Stimulated activated memory B cell treated with anti-CD40 and anti-IgM and Interleukin-4, amounts not matched to agents 10 μg/mL and 1 μg/mL and 100 μg/mL, for 72 hours (primary cell): ENCODE measurements at places on chromosomes 3 and 15.

DNA sequence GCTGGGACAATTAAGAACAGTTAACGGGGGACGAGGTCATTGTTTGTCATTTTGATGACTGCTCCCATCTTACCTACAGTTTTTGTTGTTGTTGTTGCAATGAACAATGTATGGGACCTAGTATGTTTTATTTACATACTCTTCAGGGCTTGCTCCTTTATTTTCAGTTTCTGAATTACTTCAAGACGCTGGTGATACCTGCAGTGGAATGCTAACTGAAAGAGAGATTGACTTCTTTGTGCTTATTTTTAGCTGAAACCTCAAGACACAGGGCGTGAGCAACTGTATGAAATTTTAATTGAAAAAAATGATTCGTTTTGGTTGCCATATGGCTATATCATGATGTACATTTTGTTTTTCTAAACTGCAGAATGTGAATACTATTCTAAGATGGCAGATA, 297.9 kb downstream of the EDEM1 start:
- no peak for ATAC-seq

DNA sequence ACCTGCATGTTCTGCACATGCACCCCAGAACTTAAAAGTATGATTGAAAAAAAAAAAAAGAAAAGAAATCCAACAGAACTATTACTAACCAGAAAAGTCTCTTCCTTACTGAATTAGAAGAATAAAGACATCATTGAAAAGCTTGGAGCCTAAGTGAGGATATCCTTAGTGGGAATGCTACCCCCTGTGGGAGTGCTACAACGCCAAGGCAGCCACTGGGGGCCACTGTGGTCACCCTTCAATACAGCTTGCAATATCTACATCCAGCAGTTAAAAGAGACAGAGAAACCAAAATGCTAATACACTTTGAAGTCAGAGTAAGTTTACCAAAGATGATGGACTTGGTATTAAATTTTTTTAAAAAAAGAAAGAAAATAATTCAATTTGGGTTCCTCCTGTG, 292.0 kb downstream of the PLCL2 start:
- ATAC-seq = no peak

GRCh38 chr15:100940767-100941379, 21.7 kb downstream of the LRRK1 start:
- peak; percentile 93 for ATAC-seq

DNA sequence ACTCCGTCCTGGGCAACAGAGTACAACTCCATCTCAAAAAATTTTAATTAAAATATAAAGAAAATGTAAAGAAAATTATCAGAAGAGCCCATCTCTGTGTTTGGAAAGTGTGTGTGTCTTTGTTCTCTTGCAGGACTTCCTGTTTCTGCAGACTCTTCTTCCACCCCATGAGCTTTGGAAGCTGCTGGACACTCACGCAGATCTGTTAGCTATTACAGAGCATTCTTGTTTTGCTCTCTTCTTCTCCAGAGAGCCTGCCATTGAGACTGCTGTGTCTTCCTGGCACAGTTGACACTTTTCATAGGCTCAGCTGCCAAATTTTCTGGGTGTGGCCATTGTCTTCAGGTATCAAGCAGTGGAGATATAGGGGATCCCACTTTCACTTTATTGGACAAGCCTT, 6.0 kb upstream of the CCR8 start:
- no peak for ATAC-seq

GRCh38 chr3:12579456-12579855, 22.6 kb downstream of the MKRN2 start:
- ATAC-seq = no peak

DNA sequence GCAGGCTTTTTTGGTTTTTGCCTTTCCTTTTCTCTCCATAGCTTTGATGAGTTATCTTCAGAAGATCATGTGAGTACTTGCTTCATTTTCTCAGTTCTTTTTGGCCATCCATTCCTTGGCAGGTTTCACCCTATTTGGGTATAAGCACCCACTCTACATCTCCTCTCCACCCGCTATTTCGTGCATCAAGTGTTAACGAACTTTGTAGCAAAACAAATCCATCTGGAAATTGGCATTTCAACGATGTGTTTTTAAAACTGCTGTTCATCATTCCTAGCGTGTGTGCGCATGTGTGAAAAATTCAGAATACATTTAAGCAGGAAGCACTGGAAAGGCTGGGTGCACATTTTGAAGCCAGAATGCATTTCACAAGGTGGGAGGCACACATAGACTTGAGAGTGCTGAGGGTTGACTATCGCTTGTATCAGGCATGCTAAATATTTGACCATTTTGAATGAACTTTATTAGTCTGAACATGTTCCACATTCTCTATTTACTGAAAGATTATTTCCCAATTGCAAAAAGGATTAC, 89.7 kb upstream of the FHIT start:
- ATAC-seq = no peak

DNA sequence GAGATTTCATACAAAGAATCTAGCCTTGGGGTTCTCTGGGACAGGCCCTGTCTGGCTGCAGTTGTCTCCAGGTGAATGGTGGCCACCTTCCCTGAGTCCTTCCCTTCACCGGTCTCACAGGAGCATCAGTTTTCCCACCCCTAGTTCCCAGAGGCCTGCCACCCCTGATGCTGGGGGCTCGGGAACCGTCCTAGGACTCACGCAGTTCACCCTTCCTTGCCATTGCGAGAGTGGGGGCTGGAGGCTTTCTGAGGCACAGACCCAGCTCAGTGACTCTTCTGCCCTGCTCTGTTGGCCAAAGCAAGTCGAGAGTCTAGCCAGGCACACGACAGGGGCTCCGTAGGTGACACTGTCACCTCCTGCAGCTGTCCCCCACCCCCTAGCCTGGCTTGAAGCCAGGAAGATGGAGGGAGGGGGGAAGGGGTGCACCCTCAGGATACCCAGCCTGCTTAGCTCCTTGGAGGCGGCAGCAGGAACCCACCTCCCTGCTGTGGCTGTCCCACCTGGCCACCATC, 130.3 kb downstream of the NUP210 start:
- no peak for ATAC-seq

DNA sequence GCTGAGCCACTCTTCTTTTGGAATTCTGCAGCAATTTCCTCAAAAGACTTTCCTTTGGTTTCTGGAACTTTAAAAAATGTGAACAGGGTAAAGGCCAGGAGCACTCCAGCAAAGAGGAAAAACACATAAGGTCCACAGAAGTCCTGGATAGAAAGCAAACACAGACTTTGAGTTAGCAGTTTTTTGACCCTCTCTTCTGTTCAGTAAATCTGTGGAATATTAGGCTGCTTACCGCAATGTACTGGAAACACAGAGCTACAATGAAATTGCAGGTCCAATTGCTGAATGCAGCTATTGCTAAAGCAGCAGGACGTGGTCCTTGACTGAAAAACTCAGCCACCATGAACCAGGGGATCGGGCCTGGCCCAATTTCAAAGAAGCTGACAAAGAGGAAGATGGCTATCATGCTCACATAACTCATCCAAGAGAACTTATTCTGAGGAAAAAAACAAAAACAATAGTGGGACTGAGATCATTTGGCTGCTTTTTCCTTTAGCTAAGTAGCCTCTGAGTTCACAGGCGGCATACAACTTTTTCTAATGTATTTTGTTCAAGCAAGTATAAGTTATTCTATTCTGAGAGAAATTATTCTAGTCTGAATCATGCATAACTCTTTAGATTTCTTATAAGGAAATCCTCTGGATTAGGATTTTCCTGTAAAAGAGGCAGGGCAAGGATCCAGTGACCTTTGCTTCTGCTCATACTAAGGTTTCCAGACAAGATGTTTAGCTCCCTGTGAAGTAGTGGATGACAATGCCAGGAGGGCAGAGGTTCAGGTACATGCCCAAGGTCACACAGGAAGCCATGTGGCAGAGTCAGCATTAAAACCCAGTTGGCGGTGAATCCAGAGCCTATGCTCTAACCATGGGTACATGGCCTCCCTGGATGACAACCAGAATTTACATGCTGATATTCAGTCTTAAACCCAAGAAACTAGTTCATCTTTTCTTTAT, 28.3 kb downstream of the SLC2A2 start:
- no peak for ATAC-seq

DNA sequence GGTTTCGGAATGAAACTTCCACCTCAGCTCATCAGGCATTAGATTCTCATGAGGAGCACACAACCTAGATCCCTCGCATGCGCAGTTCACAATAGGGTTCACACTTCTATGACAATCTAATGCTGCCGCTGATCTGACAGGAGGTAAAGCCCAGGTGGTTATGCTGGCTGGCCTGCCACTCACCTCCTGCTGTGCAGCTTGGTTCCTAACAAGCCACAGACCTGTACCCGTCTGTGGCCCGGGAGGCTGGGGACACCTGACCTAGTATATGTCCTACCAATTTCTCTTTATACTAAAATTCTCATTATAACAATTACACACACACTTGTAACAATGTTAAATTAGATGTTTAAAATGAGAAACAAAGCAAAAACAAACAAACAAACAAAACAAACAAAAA, 172.2 kb downstream of the SLC9A9 start:
- no peak for ATAC-seq

GRCh38 chr3:108137460-108137814, 46.6 kb upstream of the CD47 start:
- no peak for ATAC-seq

- ATAC-seq = no peak
These were observed 66.5 kb downstream of the UBE3A start for GRCh38 chr15:25372298-25372697.

DNA sequence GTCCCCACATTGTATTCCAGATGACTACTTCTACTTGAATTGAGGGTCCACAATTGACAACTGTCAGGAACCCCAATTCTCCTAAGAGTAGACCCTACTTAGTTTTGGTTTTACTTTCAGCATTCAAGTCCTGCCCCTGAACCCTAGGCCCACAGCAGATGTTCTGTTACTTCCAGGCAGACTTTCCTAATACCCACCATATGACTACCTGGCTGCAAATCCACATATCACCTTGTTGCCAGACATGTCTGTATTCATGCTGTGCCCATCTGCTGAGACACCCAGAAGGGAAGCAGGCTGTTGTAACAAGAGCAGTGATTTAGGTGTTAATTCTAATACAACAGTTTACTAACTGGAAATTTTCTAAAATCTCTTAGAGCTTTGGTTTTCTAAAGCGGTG, 235.1 kb upstream of the CCDC54 start:
- ATAC-seq = no peak

DNA sequence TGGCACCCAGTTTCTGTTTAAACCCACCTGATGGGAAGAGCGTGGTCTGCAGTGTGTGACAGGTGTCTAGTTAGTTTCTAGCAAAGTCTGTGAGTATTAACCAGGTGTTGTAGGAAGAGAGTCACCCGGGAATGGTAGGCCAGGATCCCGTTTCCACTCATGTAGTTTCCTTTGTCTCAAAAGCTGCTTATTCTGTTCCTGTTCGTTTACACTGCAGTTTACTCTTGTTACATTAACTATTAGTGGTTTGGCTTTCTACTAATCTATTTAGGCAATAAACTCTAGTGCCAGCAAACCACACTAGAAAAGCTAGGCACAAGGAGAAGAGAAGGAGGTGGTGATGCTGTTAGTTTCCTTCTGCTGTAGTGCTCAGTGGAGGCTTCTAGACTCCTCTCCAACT, 32.7 kb downstream of the WDR76 start:
- no peak for ATAC-seq

DNA sequence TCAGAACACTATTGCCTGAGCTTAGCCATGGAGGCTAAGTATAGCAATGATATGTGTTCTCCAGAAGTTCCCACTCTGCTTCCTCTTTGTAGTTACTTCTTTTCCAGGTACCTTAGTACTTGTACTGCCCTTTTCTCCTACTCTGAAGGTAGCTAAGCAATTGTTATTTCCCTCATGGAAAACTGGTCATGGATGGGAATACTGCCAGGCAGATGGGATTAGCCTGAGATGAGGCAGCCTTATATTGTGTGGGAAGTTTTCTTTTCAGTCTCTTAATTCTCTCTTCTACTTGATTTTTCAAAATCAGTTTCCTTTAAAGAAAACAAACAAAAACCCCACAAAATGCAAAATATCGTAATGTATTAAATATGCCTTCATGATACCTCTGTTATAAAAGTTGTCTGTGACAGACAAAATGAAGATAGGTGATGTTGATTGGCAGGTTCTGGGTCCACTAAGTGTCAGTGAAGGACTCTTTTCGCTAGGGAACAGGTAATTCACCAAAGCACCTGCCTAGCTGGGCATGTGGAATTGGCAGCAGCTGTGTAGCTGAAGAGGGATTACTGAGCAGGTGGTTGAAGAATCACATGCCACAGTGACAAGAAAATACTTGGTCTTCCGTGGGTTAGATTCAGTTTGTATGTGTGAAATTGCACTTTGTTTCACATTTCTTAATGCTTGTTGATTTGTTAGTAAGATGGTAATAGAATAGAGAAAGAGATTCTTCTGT, 4.1 kb downstream of the ZNF609 start:
- ATAC-seq = no peak

DNA sequence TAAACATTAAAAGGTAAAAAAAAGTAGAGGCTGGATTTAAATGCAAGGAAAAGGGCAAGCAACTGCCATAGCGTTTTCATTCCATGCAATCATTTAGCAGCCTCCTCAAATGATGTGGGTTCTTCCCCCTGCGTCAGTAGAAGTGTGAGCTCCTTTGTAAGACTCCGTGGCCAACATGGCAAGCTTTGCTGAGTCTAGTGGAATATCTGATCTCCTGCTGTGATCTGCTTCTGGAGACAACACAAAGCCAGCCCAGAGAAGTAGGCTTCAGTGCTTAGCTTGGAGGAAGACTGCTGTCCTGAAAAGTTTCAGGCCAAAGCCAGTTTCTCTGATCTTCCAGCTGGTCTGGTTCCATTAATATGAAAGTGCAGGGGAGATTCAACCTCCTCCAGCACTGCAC, 70.4 kb downstream of the ARPP21 start:
- ATAC-seq = no peak
